ENCODE measurements at places on chromosomes 2 and 18.
A peak's percentile ranks its signal among the peaks of the same experiment; 100 is the strongest.

DNA sequence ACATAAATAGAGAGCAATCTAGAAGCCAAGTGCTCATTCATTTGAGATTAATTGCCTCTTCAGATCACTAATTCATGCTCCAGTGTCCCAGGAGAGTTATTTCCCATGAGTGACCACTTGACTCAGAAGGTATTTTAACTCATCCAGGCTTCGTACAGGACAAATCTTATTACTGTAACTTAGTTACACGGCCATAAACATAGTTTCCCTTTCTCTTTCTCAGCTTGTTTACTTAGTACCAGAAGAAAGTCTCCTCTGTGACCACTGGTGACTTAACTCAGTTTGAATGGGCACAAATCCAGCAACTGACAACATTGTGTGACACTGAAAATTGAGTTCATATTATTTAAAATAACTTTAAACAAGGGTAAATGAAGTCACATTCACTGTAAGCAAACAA is 25.3 kb downstream of the MMADHC start:
- no peak for DNase-seq

DNA sequence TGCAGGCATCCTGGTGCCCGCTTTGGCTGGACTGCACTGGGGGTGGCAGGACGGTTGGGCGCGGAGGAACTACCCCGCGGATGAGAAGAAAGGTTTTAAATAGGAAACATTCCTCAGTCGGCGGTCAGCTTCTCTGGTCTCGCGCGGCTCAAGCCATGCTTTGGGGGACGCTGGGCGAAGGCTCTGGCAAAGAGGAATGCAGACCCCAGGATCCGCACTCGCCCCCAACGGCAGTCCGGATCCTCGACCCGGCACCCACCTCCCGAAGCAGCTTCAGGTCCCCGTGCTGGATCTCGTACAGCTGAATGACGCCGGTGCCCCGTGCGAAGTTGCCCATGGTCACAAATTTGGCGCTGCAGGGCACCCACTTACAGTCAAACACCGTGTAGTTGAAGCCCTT is 686 bp upstream of the PNO1 start:
- no peak for DNase-seq

GRCh38 chr2:58911877-58912276 is 670.8 kb upstream of the FANCL start:
- DNase-seq = no peak

GRCh38 chr2:48070415-48070814 is 164.1 kb upstream of the FBXO11 start:
- DNase-seq = no peak

DNA sequence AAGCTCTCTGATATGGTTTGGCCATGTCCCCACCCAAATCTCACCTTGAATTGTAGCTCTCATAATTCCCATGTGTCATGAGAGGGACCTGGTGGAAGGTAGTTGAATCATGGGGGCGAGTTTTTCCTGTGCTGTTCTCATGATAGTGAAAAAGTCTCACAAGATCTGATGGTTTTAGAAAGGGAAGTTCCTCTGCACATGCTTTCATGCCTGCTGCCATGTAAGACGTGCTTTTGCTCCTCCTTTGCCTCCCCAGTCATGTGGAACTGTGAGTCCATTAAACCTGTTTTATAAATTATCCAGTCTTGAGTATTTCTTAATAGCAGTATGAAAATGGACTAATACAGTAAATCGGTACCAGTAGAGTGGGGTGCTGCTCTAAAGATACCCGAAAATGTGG is 34.9 kb downstream of the LTBP1 start:
- no peak for DNase-seq

DNA sequence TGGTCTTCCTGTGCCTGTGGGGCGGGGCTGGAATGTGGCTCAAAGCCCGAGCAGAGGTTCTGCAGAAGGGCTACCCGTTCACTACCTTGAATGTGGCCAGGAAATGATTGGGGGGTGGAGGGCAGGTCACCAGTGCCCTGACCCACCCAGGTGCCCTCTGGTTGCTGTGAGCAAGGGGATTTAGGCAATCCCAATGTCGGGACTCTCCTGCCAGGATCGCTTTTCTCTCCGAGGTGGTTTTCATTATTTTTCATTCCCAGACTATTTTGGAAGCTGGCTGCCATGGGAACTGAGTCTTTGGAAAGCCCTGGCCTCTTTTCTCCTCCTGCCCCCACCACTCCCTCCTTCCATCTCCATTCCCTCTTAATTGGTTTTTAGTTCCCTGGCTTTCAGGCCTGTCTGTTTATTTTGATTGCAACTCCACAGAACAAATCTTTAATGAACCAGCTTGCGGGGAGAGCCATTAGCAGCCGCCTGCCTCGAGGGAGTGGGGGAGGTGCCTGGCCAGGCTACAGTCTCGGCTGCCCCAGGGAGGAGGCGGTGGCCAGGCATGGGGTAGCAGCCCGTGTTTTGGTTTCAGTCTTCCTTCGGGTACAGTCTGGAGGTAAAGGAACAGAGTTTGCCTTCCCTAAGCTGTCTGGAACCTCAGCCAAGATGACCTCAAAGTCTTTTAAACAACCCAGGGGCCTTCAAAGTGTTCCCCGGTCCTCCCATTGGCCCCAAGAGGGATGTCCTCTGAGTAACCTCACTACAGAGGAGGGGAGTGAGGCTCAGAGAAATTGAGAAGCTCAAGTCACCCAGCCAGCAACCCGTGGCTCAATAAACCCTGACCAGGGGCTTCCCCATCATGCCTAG is 114.4 kb upstream of the HAAO start:
- no peak for DNase-seq

DNA sequence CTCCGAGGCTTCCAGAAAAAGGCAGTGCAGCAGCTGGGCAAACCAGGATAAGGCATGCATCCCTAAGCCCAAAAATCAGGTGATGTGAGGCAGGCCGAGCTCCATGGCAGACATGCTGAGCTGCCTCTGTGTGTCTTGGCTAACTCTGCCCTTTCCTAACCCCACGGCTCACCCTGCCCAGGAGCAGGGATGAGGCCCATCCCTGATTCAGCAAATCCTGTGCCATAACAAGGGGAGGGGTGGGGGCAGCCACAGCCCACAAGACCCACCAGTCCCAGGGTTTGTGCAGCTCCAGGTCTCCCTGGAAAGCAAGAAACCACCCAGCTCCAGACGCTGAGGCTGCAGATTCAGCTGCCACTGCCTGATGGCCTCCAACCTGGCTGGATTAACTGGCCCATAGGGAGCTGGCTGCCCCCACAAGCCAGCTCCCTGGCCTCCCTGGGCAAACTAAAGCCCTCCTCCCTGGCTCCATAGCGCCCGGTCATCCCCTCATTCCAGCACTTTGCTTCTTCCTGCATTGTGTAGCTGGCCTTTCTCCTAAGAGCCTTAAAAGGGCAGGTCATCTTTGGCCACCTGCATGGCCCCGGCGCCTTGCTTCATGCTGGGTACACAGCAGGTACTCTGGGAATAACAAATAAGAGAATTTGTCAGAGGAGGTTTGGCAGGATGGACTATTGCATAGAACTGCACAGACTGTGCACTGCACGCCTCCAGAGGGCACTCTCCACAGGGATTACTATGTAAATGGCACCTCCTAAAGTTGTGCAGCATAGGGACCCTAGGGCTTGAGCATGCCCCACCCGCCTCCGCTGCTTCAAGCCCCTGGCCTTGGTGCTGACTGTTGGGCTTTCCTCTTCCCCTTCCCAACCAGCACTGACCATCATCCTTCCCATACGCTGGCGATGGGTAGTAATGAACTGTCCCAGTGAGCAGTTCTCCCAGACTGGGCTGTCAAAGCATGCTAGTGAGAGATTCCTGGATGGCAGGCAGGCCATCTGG is 10.7 kb downstream of the STEAP3 start:
- DNase-seq = no peak

DNA sequence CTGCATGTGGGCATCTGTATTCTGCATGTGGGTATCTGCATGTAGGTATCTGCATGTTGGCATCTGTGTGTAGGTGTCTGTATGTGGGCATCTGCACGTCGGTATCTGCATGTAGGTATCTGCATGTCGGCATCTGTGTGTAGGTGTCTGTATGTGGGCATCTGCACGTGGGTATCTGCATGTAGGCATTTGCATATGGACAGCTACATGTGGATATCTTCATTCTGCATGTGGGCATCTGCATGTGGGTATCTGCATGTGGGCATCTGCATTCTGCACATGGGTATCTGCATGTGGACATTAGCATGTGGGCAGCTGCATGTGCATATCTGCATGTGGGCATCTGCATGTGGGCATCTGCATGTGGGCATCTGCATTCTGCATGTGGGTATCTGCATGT is 537.4 kb downstream of the RNF144A start:
- no peak for DNase-seq

GRCh38 chr2:208069186-208069585 is 43.9 kb upstream of the PLEKHM3 start:
- no peak for DNase-seq

- DNase-seq = no peak
Observed at GRCh38 chr2:221850076-221850475, 278.0 kb upstream of the EPHA4 start.

DNA sequence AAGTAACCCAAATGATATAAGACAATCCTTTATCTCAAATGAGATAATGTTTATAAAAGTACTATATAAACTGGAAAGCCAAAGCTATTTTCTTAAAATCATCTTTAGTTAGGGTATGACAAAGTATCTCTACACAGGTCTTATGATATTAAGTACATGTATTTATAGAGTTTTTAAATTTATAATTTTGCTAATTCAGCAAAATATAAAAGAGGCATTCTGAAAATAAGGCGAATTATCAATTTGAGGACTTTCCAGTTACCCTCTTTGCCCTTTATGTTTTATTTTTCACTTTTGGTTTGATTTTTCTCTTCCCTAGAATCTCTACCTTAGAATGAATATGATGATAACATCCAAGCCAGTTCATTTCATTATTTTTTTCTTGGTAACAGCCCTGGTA is 115.2 kb downstream of the ZNF521 start:
- DNase-seq = no peak

GRCh38 chr2:241108271-241109209 is 6.5 kb upstream of the MTERF4 start:
- no peak for DNase-seq

GRCh38 chr2:164896634-164897355 is 55.2 kb upstream of the COBLL1 start:
- DNase-seq = no peak

DNA sequence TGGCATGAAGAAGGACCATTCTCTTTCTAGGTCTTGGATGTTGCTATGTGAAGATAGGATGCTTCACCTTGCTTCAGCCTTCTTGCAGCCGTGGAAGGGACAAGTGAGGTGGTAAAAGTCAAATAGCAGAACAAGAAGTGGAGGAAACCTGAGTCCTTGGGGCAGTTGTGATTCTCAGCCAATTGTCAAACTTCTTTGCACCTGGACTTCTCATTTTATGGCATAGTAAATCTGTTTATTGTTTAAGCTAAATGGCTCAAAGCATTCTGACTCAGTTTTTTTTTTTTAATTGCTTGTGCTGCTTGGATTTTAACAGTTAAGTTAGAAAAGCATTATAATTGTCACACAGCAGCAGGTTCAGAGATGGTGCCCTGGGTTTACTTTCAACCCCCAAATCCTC is 33.0 kb upstream of the ST6GAL2 start:
- no peak for DNase-seq

- DNase-seq = peak; percentile 77
Observed at GRCh38 chr2:98086491-98087446, at the start of gene VWA3B. Gene VWA3B (plus strand): TSS chr2:98087167. CDS start chr2:98093093, 5,926 bp downstream.

GRCh38 chr2:46723346-46723745 is 192.3 kb downstream of the MCFD2 start:
- no peak for DNase-seq

GRCh38 chr18:48021273-48021914 is 90.9 kb upstream of the SMAD2 start:
- no peak for DNase-seq

DNA sequence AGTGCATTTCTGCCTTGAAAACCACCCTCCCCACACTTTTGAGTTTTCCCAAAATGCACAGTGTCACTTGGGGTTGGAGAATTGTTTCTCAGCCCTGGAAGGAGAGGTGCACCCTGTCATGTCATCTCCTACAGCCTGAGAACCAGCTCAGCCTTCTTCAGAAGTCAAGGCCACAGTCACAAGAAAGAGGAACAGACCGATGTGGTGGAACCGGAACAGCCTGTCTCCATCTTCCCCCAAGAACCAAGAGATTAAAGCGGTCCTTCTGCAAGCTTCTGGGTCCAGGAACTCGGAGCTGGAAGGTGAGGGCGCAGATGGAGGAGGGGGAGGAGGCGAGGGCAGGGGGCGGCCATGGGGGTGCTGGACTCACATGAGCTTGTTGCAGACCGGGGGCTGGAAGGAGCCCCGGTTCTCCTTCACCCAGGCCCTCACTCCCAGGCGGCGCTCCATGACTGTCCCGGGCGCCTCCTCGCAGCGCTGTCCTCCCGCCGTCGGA is 248 bp downstream of the HAAO start:
- DNase-seq = no peak

GRCh38 chr2:44753552-44754285 is 187.8 kb upstream of the SIX3 start:
- no peak for DNase-seq

- DNase-seq = no peak
Observed at GRCh38 chr2:142875010-142875409, 2.5 kb upstream of the KYNU start.

DNA sequence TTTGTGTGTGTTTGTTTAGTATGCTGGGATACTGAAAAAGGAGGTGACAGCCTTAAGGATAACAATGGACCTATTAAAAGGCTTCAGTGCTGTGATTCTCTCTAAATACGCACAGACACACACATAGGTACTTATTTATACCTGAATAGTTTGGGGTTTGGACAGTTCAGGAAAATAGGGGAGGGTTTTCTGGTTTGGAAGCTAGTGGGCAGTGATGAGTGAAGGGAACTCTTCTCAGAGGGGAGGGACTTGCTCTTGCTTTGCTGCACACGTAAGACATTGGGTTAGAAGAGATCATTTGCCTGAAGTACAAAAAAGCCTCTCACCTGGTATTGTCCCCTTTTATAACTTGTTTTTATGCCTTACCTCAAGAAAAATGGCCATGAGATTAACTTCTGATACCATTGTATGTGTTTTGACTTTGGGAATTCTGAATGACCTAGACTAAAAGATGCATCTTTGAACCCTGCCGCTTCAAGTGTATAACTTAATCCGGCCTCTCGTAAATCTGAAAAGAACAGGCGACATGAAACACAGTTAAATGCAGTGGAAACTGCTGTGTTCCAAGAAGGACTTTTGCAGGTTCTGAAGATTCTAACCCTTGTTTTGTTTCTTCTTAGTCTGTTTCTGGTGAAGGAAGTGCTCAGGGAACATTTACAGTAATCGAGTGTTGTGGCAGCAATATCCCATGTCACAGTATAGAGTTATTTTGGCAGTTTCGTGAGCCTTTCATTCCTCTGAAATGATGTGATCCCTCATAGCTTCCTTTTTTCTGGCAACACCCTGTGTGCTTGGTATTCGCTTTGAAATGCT is 2.5 kb downstream of the CRIM1 start:
- no peak for DNase-seq

- DNase-seq = no peak
Observed at GRCh38 chr18:79823120-79823519, 25.4 kb downstream of the KCNG2 start.

- no peak for DNase-seq
Observed at GRCh38 chr2:105714141-105714540, 30.6 kb upstream of the NCK2 start.

DNA sequence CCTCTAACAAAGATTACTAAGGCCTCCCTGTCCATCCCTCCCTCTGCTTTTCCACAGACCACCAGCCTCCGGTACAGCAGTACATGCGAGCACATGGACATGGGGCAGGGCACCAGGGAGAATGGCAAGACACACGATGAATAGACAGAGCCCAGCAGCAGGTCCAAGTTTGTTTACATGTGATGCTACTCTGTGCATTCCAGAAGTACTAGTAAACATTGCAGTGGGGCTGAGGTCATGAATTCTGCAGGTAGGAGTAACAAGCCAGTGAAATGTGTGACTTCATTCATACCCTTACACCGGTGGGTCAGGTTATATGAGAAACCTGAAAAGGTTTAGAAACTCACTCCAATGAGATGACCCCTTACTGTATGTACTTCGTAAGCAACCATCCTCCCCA is 205.7 kb downstream of the BCL11A start:
- no peak for DNase-seq
